ENCODE measurements at places on chromosomes 5 and 9.

DNA sequence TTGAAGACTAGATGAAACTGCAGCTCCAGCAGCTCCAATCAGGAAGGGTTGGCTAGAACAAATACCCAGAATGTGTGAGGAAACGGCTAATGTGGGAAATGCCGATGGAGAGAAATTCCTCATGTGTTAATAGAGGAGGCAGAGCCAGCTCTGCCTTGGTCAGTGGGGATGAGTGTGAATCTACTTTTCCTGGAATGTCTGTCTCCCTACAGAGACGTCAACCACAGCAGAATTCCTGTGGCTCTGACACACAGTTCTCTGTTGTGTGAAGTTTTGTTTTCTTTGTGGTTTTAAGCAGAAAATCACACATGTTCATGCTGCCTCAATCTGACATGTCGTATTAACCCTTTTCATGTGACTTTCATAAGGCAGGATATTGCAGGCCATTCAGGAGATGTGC, 476.6 kb upstream of the WWC1 start:
- DNase-seq: peak; percentile 99

DNA sequence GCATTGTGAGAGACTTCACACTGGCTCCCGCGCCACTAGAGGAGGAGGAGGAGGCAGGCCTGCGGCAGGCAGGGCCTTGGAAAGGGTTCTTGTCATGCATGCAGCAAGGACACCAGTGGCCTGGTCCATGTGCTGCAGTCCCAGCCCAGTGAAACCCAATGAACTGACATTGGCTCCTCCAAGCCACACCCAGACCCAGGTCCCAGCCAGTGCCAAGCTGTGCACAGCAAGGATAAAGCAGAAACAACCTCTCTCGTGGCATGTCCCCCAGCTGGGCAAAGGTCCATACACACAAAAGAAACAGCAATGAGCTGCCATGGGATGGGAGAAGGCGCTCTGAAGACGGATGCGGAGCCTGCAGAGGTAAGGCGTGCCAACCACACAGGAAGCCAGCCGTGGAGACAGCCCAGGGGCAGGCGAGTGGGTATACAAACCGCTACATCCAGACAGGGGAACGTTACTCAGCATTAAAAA, 89.2 kb downstream of the SEMA4D start:
- no peak for DNase-seq

GRCh38 chr9:18442629-18443491, 31.1 kb upstream of the ADAMTSL1 start:
- no peak for DNase-seq

GRCh38 chr5:44881266-44881665, 72.5 kb downstream of the MRPS30 start:
- no peak for DNase-seq

DNA sequence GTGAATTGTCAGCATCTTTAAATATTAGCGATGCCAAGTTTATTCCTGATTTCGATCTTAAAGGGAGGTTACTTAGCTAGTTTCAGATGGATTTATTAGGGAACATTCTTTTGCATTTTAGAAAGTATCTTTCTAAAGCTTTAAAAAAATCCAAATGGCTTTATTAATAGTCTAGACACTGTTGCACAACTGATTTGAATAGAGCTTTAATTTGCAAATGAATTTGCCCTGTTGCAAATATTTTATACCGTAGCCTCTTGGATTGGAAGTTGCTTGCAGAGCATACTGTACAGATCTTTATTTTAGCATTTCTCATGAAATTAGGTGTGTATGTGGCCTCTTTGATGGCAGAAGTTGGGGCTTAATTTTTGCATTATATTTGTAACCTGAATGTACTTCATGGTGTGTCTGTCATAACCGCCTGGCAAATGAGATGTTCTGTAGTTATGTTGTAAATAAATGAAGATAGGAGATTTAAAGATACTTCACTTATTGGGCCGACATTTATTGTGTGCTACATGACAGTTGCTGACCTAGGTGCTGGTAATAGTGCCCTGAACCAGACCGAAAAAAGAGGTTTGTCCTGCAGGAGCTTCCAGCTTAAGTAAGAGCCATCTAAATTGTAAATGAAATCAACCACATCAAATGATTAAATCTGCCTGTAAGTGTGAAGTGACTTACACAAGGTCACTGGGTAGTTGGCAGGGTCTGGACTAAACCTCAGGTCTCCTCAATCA, 1.8 kb downstream of the TCERG1 start:
- DNase-seq: no peak

- DNase-seq: no peak
These were observed 15.8 kb downstream of the GABRB2 start for GRCh38 chr5:161530700-161531099.

DNA sequence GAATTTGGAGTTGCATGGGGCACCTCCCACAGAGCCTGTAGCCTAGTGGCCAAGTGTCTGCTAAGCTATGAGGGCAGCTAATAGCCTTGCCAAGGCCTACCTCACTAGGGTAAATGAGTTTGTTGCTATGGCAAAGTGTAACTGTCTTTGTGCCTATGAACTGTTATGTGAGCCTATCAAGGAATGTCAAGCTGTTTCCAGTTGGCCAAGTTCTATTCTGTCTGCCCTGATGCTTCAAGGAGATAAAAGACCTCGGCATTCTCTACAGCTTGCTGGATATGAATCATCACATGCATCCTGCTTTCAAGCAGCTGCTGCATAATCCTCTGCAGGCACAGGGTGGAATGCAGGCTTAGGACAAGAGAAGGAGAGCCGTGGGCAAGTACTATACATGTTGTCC, 69.8 kb upstream of the CCDC112 start:
- DNase-seq: peak; percentile 90

DNA sequence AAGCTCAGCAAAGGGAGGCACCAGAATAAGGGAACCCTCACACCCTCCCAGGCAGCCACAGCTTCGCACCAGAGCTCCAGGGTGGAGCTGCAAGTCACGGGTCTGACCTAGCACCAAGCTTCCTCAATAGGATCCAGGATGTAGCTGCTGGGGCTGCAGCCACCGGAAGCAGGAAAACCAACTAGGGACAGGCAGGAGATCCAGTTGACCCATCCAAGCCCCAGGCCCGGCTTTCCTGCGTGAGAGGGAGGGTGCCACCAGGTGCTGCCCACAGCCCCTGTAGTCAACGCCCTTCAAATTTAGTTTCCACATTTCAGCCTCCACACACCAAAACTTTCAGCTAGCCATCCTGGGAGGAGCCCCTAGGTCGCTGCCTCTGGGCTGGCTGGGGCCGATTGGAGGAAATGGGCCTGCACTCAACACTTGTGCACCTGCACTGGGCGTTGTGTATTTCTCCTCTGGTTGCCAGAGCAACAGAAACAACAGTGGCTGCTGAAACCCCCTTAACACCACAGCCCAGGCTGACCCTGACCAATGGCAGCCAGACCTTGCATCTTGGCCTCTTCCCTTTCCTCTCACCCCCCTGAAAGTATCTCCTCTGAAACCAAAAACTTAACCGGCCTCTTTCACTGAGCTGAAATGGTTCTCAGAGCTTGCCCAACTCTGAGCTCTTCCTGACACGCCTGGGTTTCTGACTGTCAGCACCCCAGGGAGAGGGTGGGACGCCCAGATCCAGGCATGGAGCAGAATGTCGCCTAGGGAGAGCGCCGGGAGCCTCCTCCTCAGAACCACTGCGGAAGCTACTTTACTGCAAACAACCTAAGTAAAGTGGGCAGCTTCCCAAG, 226.5 kb upstream of the MAP3K1 start:
- DNase-seq: no peak

DNA sequence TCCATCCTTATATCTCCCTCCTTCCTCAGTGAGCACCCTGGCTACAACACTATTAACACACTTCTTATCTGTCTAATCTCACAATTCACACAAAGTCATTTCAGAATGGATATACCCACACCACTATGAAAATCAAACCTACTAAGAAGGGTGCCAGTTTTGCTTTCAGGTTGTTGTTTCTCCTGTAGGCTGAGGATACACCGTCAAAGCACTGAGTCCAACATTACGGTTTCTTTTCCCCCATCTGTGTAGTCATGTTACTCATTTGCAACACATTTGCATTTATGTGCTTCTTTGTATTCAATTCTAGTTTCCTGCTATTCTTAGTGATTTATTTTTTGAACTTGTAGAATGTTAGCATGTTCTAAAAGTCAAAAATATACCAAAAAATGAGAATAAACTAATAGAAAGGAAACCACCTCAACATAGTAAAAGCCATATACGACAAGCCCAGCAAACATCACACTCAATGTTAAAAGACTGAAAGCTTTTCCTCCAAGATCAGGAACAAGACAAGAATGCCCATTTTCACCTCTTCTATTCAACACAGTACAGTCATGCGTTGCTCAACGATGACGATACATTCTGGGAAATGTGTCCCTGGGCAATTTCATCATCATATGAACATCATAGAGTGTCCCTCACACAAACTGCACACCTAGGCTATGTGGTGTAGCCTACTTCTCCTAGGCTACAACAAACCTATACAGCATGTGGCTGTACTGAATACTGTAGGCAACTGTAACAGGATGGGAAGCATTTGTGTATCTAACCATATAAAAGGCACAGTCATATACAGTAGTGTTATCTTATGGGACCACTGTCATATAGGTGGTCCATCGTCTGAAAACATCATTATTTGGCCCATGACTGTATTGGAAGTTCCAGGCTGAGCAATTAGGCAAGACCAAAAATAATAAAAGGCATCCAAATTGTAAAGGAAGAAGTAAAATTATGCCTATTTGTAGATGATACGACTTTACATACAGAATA, 6.3 kb downstream of the ROR2 start:
- no peak for DNase-seq

GRCh38 chr5:78920604-78921003, 64.5 kb downstream of the ARSB start:
- DNase-seq: no peak

GRCh38 chr9:5735072-5735471, 97.8 kb downstream of the ERMP1 start:
- no peak for DNase-seq

- DNase-seq: no peak
These were observed 50.3 kb downstream of the SPATA31D1 start for GRCh38 chr9:82038897-82039296.

Data from GM04503 (cell line).